Progenitor cell of endocrine pancreas (in vitro differentiated cells): ENCODE measurements at places on chromosomes 7 and 10. TPM values are rescaled to one million over a fixed set of nuclear protein-coding genes. Genes with fewer than 3 reads are reported as not detected.
A peak's percentile ranks its signal among the peaks of the same experiment; 100 is the strongest.

DNA sequence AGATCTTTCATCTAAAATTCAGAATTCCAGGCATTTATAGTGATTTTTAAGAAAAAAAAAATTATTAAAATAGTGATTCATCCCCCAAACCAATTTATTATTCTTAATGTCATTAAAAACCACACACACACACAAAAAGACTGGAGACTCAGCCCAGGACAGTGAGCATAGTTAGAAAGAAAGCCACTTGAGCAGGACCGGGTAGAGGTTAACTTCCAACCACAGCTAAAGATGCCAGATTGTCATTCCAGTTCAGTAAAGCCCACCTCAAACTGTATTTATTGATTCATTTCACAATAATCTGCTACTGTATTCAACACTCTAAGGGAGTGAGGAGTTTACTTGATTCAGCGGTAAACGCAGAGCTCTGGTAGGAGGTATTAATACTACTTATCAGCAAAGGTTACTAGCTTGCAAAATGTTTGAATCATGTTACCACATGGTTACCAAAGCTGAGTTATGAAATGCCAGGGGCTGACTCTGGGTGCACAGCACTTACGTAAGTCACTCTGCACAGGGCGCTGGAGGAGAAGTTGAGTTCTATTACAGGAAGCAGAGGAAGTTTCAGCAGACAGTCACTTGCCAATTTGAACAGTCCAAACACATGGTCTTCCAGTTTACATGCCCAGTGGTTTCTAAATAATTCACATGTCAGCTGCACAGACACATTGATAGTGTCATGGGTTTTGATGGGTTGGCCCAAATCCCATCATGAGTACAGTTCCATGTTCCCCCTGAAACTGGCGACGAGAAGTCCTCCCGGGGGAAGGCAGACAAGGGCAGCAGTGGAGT is 64.6 kb downstream of the KLF6 start:
- no peak for DNase-seq
- no peaks in the 10 kb centered on the region for H3K36me3 ChIP-seq
- peaks cover 15% of the 10 kb centered on the region for H3K27me3 ChIP-seq
- no peak overlapping the region for H3K27ac ChIP-seq
- no peak overlapping the region for H3K4me3 ChIP-seq

The STEAP1B gene
- total RNA-seq, result 0.89 and 1.2 TPM in 2 replicates

DNA sequence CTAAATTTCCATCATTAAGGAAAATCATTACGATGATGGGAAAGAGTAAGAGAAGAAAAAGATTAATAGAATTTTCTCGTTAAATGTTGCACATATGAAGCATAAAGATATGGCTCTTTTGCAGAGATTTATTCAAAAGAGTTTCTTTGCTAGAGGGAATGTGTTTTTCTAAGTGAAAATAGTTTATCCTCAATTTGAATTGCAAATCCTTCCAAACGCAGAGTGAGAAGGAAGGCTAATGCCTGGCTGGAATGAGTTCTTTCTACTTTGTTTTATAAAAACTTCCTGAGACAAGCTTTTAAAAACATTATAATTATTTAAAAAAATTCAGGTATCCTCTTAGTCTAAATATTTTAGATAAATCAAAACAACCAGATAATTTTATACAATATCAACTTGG is 14.2 kb downstream of the CYP26A1 start:
- H3K27me3 ChIP-seq, result peaks cover 5% of the 10 kb centered on the region
- no peaks in the 10 kb centered on the region for H3K4me1 ChIP-seq
- no peak for DNase-seq
- no peak overlapping the region for H3K27ac ChIP-seq
- H3K36me3 ChIP-seq, result no peaks in the 10 kb centered on the region
- H3K4me3 ChIP-seq, result no peak overlapping the region

GRCh38 chr7:26499315-26499897 is 207.7 kb downstream of the SNX10 start:
- peak overlapping the region; percentile 51 for H3K27ac ChIP-seq
- no peak for DNase-seq
- H3K4me3 ChIP-seq, result no peak overlapping the region
- peaks cover 15% of the 10 kb centered on the region for H3K4me1 ChIP-seq
- no peaks in the 10 kb centered on the region for H3K36me3 ChIP-seq

- no peak for DNase-seq
- no peaks in the 10 kb centered on the region for H3K36me3 ChIP-seq
- H3K27ac ChIP-seq, result no peak overlapping the region
- H3K4me1 ChIP-seq, result no peaks in the 10 kb centered on the region
- no peaks in the 10 kb centered on the region for H3K27me3 ChIP-seq
- H3K4me3 ChIP-seq, result no peak overlapping the region
These were observed 66.9 kb upstream of the TFEC start for GRCh38 chr7:116097365-116098009.
